ENCODE measurements at places on chromosomes 2 and 18.

DNA sequence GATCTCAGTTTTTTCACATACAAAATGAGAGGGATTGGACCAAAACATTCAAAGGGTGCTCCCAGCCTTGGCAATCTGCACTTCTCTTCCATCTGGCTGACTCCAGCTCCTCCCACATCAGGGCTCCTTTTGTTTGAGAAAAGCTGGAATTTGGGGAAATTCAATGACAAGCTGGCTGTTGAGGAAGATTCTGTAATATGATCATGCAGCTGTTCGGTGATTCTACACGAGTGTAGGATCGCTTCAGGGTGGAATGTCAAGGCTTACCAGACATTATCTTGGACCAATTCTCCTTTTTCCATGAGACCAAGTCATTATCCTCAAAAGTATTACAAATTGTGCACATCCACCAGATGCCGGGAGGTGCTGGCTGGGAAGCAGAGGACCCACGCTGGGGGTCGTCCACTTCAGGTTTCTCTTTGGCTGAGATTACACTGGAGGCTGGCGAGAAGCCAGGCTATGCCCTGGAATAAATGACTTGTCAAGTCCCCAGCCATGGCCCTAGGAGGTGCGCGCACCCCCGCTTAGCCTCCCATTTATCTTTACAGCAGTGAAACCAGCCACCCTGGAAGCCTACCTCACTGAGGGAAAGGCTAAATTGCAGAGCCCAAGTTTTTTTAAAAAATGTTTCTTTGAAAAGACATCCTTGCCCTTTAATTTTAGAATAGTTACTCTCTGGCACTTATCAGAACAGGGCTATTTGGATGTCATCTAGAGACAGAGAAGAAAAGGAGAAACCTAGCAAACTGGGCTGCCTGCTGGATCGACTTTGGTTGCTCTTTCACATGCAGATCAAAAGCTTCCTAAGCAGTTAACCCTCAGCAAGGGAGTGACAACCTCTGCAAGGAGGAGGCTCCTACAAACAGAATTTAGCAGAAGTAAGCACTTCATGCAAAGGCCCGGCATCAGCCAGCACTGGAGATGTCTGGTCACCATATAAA, 42.5 kb upstream of the LCLAT1 start:
- peak; percentile 93 for DNase-seq

DNA sequence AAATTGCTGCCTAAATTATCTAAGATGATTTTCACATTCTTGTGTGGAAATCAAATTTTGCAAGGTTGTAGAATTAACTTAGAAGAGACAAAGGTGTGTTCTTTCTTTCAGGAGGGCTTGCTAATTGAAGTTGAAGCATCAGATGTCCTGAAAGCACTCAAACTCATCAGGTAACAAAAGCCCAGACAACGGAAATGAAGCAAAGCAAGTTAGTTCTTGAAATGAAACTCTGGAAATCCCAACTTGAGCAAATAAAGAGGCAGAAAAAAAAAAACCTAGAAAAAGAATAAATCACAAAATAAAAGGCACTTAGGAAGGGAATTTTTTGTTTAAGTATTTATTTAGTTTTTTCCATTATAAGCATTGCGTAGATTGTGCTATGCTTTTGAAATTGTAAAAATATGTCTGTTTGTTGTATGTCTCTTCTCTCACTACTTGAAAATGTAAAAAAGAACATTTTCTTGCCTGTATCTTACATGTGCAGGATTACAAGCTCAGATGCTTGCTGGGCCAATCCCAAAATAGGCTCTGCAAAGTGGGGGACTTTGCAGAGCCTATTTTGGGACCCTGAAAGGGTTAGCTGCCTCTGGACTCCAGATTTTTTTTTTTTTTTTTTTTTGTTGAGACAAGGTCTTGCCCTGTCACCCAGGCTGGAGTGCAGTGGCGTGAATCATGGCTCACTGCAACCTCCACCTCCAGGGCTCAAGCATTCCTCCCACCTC, 46.7 kb downstream of the FAM161A start:
- DNase-seq, result no peak

DNA sequence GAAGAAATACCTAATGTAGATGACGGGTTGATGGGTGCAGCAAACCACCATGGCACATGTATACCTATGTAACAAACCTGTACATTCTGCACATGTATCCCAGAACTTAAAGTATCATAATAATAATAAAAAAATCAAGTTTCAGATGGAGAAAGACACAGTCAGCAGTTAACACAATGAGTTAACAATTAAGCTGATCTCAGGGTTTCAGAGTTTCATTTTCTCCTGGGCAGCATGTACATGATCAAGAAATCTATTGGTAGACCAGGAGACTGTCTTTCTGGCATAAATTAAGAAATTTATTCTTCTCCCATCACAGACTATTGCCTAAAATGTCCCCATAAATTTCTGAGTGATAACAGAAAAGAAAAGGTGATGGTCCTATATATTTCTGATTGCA, 155.3 kb downstream of the RAD51AP2 start:
- no peak for DNase-seq

DNA sequence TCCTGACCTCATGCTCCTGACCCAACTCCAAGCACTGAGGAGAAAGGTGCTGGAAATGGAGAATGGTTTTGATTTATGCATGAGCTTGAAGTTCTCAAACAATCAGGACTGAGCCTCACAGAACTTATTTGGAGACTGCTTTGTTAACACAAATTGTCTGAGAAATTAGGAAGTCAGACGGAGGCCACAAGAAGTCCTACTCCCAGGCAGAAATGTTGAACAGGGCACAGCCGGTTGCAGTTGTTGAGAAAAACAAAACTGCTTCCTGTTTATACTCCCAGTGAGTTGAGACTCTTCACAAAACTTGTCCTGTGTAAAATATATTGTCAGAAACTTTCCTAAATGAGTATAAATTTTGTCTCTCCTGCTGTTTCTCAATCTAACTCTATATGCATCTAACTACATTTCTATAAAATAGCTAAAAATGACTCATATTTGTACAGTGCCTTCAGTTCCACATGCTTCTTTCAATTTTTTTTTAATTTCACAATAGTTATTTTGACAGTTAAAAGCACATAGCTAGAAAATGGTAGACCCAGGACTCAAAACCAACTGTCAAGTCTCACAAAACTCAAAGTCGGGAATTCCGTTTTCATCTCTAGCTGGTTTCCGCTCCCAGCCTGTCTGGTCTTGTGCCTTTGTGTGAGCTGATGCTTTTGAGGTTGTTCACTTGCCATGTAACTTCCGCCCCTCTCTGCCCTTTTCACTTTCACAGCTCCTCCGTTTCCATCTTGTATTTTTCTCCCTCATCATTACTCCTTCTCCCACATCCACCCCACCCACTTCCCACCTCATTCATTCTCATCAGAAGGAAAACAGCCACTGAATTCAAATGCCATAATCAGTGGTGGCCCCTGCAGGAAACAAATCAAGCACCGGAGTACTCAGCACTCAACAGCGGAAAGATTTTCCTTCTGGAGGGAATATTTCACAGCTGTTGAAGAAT, 215.0 kb downstream of the SUCLG1 start:
- peak; percentile 77 for DNase-seq

- no peak for DNase-seq
Observed at GRCh38 chr2:71824436-71824835, 323.2 kb downstream of the CYP26B1 start.

GRCh38 chr2:24019729-24020128, 9.8 kb downstream of the MFSD2B start:
- DNase-seq, result no peak

- DNase-seq, result peak; percentile 53
Observed at GRCh38 chr2:231680285-231680991, 27.9 kb upstream of the PTMA start.

GRCh38 chr2:79771493-79771892, 258.6 kb downstream of the CTNNA2 start:
- DNase-seq, result no peak

DNA sequence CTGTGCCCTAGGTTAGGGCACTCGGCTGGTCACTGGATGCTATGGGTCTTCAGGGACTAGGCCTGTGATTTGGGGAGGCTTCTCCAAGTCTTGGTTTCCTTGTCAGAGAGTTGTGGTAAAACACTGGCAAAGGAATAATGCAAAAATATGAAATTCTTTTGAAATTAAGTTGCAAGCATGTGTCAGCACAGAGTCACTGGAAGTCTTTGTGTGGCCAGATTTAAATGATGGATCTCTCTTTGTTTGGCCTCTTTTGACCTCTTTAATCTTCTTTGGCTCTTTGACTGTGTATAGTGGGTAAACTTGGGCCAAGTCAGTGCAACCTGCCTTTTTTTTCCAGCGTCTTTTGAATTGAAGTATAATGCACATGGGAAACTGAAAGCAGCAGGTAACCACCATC, 12.1 kb downstream of the HK2 start:
- DNase-seq, result no peak

GRCh38 chr2:29879456-29879855, 41.9 kb downstream of the ALK start:
- no peak for DNase-seq

DNA sequence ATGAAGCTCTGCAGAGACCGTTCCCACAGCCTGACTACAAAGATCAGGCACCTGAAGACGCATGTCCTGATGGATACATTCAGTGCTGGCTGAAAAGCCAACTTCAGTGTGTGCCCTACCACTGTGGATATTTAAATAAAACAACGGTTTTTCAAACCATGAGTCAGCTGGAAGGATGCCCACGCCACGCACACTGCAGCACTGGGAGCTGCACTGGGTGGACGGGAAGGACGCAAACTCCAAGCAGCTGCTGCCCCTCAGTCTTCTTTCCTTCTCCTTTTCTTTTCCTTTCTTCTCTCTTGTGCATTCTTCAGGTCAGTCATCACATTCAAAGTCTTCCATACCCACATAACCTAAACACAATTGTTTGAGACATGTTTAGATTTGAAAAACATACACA, 7.9 kb downstream of the TMEM18 start:
- no peak for DNase-seq

DNA sequence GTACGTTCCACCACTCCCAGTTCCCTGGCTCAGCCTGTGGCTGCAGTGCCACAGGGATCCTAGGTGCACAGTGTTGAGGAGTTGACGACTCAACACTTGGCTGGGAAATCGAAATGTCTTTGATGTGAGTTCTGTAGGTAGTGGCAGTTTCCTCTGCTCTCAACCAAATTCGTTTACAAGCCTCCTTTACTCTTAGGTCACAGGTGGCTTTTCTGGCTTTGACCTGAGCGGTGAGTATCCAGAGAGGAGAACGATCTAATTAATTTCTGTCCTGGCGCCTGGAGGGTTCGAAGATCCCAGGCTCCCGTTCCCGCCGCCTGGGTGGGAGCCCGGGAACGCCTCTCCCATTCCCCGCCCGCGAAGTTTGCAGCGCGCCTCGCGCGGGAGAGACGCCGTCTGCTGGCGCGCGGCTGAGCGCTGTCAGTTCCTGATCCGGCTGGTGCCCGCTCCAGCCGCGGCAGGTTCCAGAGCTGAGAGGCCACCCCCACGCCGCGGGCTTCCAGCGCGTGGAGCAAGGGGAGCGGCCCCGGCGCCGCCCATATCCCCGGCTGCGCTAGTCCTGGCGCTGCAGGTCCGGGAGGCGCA, at the start of gene LAMA3:
TSS of gene LAMA3 (plus strand) at position 423 of the 585 bp plus-strand sequence. CDS start 231 bp downstream, outside the sequence.
- peak; percentile 58 for DNase-seq
